ENCODE measurements at places on chromosomes 3 and 15.

DNA sequence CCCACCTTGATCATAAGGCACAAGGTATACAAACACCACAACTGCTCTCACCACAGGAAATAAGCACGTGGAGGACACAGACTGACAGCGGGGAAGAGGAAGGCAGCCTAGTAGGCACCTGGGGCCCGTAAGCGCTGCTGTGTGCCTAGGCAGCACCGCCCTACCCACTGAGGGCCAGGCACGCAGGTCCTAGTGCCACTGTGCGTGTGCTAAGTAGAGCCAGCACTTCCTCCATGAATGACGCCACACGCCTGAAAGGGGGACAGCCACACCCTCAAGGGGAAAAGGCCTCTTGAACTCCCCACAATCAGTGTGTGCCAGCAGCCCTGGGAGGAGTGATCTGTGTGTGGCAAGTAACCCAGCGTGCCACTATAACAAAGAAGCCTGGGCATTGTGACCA, 73.0 kb downstream of the ATP1B3 start:
- no peak for DNase-seq

GRCh38 chr3:139585820-139586219, 46.3 kb upstream of the RBP1 start:
- no peak for DNase-seq

DNA sequence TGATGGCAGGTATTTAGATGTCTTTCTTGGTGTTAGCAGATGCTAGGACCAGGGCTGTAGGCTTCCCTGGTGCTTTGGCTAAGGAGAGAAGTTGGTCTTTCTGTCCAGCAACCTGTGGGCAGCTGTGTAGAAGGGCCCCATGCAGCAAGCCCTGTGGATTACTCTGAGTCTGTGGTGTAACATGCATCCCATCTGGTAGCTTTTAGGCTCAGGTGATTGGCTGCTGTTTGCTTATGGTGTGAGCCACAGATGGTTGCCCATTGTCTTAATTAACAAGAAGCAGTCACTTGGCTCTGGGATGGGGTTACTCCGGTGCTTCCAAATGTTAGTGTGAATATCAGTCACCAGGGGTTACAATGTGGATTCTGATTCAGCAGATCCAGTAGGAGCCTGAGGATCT, 368.6 kb upstream of the C2CD4B start:
- DNase-seq: no peak

DNA sequence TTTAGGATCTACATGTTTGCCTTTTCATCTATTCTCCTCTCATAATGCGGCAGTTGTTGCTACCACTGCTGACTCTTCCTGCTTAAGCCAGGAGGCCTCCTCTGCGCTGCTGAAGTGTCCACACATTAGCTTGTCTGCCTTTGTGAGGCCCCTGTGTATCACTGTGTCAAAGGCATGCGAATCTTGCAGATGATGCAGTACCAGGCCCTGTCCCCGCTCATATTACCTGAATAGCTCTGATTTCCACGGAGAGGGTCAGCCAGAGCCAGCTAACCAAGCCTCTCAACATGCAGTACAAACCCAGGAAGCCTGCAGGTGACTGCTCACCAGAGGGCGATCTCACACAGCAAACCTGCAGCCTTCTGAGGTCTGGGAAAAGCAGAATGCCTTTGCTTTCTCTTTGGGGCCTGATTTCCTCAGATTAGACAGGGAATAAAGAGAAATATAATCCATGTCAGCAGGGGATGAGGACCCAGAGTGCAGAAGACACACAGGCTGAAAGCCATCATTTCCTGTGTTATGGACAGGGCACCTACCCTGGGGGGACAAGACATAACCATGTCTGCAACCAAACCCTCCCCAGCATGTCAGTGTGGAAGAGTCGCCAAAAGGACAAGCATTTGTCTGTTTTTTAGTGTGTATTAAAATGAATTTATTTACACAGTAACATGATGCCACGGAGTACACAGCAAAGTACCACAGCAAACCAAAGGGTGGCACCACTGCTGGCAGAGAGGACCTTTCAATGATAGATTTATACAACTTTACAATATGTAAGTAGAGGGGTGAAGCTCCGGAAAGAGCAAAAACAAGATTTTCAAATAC, 36.8 kb upstream of the TSPAN3 start:
- peak; percentile 43 for DNase-seq

DNA sequence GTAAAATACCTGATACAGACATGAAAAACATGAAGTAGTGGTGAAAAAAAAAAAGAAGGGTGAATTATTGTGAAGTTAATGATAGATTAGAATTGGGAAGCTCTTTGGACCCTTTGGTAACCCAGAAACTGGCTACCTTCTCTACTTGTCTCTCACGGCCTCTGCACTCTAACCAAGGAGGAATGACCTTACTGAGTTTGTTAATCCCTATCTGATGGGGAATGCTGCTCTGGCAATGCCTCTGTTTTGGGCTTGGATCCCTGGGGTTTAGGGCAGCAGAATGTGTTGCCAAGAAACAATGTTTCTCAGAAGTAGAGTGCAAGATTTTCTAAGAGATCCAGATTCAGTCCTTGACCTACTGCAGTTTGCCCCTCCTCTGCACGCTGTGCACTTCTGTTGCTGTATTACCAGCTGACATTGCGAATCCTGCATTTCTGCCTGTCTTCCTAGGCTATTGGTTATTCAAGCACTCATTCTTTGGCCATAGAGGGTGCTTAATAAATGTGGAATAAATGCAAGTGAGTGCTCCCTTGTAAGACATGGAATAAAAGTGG, 49.2 kb upstream of the MAP3K13 start:
- DNase-seq: no peak

DNA sequence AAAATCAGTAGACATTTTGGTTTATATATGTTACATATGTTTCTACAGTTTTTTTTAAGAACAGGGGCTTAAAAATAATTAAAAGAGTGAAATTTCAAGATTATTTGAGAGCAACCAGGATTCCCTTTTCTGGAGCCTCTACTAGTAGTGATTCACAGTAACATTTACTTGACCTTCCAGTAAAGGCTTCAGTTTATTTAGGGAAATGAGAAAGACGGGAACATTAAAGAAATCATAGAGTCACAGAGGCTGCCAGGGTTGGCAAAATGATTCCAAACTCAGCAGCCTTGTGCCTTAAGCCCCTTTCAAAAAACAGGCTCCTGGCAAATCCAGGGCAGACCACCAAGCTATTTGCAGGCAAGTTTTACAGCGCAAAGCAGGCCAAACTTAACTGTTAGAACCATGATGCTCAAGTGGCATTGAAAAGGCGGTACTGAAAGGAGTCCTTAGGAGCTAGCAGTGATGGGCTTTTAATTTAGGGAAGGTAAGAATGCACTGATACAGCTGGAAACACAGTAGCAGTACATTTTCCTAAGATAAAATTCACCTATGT, 201.1 kb upstream of the ADAMTS9 start:
- DNase-seq: no peak

- DNase-seq: no peak
These were observed 49.7 kb downstream of the CGGBP1 start for GRCh38 chr3:88009066-88009465.

GRCh38 chr3:192894676-192895075, 23.0 kb downstream of the MB21D2 start:
- DNase-seq: no peak

DNA sequence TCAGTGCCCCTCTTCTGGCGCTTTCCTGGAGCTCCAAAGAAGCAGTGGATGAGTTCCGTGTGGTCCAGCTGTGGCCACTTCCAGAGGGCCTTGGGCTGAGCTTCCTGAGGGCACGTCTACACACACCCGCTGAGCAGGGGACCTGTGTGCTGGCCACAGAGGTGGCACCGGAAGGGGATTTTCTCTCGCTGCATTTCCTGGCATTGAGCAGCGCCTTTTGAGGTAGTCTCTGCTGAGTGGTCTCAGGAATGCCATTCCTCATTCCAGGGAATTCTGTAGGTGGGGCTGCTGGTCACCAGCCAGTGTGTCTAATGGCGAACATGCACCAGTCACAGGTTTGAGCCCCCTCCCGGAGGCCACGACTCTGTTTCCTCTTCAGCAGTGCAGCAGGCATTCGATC, 48.1 kb downstream of the AMOTL2 start:
- no peak for DNase-seq

DNA sequence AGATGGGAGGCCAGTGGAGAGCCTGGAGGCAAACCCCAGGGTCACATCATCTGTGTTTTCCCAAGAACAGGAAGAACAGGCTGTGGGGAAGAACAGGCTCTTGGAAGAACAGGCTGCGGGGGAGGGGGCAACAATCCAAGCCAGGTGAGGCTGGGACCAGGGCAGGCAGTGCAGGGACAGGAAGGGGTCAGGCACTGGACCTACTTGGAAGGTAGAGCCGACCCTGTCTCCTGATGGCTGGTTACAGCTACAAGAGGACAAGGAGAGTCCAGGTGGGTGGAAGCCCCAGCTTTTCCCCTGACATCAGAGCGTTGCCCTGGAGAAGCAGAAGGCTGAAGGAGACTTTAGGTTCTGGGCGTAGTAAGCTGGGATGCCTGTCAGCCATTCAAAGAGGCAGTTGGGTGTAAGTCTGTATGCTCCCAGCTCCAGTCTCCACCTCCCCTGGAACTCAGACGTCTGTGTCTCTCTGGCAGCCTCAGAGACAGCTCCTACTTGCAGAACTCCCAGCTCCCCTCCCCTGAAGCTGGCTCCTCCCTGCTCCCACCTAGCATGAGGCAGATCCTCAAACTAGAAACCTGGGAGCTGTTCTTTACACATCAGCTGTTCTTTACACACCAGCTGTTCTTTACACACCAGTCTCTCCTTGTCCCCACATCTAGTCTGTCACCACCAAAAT, 130.9 kb downstream of the DNAJB8 start:
- DNase-seq: peak; percentile 44

GRCh38 chr3:144119633-144120032, 148.0 kb downstream of the DIPK2A start:
- DNase-seq: no peak

GRCh38 chr3:131356006-131356595, 25.5 kb upstream of the NUDT16 start:
- DNase-seq: no peak

- DNase-seq: no peak
These were observed 2.0 kb downstream of the ATP10A start for GRCh38 chr15:25860885-25861866.

DNA sequence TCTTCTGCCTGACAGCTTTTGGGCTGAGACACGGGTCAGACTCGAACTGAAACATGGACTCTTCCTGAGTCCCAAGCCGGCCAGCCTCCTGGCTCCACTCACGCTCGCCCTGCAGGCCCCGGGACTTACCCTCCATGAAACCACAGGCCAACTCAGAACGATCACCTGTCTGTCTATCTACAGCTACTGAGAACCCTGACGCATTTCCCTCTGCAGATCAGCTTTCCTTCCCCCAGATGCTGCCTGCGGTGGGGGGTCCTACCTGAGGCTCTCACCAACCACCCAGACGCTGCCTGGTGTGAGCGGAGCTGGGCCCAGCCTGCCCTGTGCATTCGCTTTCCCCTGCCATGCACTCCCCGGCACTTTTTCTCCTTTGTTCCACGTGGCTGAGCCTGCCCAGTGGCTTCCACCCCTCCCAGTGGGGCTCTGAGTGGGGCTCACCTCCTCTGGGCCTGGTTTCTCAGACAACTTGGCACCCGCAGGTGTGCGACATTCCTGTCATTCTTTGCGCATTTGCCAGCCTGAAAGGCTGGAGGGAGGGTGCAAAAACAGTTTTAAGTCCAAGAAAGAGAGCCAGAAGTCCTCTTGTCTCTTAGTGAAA, 60.2 kb downstream of the PLXNA1 start:
- no peak for DNase-seq

- DNase-seq: no peak
These were observed 33.2 kb downstream of the CDCP1 start for GRCh38 chr3:45112939-45113338.

- no peak for DNase-seq
These were observed 224.8 kb downstream of the LPP start for GRCh38 chr3:188378786-188379185.

DNA sequence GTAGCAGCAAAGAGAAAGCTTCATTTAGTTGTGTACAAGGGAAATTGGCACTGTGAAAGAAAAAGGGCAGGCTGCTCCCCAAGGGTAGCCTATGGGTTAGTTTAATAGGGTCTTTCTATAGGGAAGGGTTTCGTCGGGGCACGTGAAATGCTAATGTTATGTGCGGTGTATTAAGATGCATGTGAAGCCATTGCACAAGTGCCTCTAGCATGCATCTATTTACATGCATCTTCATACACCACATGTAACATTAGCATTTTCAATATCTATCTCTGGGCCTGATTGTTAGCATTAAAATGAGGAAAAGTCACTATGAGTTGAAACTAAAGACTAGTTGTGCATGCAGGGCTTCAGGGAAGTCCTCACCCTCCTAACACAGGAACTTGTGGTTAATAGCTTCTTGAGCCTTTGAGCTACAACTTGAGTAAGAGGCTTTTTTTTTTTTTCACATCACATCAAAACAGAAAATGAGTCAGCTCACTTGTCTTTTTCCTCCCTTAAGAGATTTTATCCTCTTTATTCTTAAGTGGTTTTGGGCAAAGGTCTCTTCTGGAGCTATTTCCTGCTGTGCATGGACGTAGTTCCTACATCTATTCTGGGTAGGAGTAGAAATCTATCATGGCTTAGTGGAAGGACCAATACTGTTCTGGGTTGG, 613.4 kb downstream of the ZPLD1 start:
- no peak for DNase-seq

DNA sequence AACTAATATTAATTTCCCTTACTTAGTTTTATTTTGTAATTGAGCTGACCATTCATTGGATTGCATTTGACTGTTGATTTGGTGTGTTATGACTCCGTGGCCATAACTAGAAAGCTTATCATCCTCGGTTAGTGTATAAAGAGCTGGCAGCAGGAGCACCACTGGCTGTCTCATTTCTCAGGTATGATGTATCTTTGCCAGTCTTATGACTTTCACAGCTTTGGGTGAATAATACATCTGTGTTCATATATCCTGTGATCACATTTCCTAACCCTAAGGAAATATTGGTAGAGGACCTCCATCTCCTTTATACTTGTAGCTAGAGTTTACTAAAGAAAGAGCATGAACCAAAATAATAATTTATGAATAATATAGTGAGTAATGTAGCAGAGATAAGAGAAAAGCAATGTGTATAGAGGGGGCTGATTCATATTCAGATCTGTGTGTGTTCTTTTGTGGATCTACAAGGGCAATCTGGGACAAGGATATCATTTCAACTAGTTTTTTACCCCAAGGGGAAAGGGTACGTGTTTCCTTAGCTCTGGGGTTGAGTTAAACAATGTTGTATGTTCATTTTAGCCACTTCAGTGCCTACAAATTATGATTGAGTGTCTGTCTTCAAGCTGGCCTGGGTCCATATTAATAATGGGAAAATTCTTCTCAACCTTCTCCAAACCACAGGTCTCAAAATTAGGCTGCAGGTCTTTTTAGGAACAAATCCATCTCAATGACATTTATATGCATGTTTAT, 901.7 kb downstream of the NTRK3 start:
- no peak for DNase-seq

DNA sequence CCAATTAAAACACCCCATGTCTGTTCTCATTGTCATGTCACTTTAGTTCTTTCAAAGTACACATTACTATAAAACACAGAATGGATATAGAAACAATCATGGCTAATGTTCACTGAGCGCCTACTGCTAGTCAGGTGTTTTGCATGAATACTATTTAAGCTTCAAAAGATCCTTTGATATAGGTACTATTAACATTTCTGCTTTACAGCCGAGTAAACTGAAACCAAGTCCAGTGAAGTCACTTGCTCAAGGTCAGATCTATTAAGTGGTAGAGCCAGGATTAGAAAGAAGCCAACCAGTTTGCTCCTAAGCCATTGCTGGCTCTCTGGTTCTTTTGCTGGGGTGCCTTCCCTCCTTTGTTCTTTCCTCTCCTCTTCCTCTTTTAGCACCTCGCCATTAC, 32.4 kb upstream of the NMNAT3 start:
- no peak for DNase-seq

All from activated naive CD4-positive, alpha-beta T cell treated with anti-CD3 and anti-CD28 coated beads, Interleukin-2, amount 50 U/mL, for 72 hours (primary cell).